ENCODE measurements at places on chromosomes 5 and 9.

DNA sequence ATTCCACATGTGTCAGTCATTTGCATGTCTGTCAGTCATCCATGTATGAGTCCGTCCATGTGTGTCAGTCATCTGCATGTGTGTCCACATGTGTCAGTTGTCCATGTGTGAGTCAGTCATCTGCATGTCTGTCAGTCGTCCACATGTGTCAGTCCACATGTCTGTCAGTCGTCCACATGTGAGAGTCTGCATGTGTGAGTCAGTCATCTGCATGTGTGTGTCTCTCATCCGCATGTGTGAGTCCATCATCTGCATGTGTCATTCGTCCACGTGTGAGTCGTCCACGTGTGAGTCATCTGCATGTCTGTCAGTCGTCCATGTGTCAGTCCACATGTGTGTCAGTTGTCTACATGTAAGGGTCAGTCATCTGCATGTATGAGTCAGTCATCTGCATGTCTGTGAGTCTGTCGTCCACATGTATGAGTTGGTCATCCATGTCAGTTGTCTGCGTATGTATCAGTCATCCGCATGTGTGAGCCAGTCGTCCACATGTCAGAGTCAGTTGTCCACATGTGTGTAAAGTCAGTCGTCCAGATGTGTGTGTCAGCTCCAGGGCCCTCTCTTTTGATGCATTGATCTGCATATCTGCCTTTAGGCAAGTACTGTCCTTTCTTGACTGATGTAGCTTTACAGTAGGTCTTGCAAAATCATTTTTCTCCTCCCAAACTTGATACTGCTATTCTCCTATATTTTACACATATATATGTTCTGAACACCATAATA is 72.5 kb upstream of the CACNA1B start:
- no peak for DNase-seq

GRCh38 chr5:80105698-80106439 is 70.7 kb downstream of the THBS4 start:
- no peak for DNase-seq

DNA sequence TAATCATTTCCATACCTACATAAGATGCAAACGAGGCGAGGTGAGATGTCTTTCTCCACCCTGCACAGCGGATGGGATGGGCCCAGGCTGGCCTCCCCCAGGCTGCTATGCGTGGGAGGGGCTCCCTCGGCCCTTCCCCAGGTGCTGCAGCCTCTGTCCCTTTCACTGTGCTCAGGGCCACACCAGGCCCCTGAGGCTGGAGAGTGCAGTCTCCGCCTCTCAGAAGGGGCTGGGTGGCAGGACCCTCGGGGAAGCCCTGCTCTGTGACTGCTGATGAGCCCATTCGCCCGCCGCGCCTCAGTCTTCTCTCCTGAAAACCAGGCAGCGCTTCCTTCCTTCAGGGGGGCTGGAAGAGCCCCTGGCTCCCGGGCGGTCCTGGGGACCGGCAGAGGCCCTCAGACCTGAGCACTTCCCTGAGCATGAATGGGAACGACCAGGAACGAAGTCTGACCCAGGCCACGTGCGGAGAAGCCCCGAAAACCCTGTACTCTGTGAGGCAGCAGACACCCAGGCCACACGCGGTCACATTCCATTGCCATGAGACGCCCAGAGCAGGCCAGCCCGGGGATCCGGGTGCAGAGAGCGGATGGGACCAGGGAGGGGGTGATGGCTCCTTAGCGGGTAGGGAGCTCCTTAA is 21.9 kb upstream of the NOTCH1 start:
- DNase-seq, result peak; percentile 91

- peak; percentile 81 for DNase-seq
These were observed 23.1 kb upstream of the SPTLC1 start for GRCh38 chr9:92138157-92138959.

GRCh38 chr5:126354012-126354857 is 69.0 kb upstream of the GRAMD2B start:
- peak; percentile 90 for DNase-seq

DNA sequence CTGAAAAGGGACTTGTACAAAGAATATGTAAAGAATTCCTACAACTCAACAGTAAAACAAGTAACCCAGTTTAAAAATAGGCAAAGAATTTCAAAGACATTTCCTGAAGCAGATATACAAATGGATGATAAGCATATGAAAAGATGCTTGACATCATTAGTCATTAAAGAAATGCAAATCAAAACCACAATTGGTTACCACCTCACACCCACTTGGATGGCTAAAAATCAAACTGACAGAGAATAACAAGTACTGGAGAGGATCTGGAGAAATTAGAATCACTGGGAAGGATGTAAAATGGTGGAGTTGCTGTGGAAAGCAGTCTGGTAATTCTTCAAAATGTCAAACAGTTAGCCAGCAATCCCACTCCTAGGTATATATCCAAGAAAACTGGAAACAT is 12.5 kb upstream of the FOXE1 start:
- peak; percentile 43 for DNase-seq

- DNase-seq, result peak; percentile 67
These were observed 78.3 kb upstream of the ZNF608 start for GRCh38 chr5:124824637-124825158.

DNA sequence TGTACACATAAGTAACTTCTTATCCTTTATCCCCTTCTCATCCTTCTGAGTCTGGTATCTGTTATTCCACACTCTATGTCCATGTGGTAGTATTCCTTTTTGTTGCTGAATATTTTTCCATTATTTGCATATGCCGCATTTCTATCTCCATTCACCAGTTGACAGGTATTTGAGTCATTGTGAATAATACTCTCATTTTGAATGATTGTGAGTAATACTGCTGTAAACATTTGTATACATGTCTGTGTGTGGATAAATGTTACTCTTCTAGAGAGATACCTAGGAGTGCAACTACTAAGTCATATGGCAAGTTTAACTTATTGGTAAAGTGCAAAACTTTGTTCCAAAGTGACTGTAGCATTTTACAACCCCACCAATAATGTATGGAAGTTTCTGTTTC is 15.6 kb downstream of the RIC1 start:
- DNase-seq, result no peak

DNA sequence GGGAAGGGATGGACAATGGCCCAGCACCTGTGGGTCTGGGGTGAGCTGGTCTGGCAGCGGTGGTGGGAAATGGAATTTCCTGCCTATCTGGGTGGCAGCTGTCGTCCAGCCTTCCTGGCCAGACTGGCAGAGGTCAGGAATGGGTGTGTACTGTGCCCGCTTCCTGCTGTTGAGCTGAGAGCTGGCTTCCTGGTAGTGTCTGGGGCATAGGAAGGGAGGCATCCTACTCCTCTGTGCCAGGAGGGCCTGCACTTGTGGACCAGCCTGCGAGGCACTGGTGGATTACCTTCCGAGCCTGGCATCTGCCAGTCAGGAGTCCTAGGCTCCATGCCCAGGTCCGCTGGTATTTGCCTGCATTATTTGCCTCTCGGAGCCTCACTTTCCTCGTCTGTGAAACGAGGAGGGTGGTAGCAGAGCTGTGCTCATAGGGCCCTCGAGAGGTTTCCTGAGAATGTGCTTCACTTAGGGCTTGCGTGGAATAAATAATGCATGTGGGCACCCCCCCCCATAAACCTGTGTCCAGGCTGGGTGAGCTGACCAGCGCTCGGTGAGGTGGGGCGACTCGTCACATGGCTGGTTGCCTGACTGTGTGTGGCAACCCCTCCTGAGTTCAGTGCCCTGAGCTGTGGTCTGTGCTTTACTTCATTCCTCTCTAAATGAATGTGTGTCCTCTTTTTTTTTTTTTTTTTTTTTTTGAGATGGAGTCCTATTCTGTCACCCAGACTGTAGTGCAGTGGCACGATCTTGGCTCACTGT is 47.7 kb downstream of the HMCN2 start:
- DNase-seq, result no peak

DNA sequence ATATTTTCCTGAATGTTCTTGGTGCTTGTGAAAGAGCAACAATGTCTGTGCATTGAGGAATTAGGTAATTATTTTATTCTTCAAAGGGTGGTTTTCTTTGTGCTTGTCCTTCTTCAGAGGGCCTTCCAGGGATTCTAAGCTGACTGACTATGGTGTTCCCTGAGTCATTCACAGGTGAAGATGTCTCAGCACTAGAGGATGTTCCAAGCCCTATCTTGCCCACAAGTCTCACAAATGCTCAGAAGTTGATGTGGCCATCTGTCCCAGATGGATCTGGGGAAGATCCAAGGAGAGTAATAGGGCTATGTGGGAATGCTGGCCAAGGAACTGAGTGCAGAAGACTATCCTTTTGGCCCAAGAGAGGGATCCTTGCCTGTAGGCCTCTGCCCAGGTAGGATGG is 120.9 kb downstream of the ADAMTSL1 start:
- DNase-seq, result no peak

DNA sequence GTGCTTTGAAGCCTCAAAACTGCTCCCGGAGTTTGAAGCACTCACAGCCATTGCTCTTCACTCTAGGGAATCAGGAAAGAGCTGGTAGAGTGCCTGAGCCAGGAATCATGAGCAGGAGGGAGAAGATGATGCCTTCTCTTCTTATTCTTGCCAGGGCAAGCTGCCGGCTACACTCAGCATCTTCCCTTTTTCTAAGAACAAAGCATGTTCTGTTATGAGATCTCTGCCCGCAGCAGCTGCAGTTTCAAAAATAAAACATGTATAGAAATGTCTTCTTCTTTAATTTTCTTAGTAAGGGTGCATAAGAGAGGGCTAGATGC is 57.9 kb upstream of the RICTOR start:
- DNase-seq, result no peak

DNA sequence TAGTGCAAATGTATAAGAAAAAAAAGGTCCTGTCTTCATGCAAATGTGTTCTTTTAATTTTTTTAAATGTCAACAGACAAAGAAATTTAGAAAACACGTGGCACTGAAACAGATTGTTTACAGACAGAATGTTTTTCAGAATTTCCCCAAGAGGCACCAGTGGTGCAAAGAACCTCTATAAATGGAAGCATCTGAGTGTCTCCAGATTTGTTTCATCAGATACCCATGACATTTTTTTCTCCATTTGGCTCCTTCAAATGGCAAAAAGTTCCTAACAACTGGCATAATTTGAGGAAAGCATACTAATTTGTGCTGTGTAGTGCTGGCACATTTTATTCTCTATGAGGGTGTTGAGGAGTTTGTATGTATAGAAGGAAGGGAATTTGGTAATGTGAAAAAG is 15.0 kb downstream of the CCDC192 start:
- DNase-seq, result no peak

- DNase-seq, result no peak
These were observed 321.7 kb downstream of the NDUFS4 start for GRCh38 chr5:53882006-53882675.

- no peak for DNase-seq
These were observed 150.8 kb upstream of the PHYKPL start for GRCh38 chr5:178383301-178383918.

DNA sequence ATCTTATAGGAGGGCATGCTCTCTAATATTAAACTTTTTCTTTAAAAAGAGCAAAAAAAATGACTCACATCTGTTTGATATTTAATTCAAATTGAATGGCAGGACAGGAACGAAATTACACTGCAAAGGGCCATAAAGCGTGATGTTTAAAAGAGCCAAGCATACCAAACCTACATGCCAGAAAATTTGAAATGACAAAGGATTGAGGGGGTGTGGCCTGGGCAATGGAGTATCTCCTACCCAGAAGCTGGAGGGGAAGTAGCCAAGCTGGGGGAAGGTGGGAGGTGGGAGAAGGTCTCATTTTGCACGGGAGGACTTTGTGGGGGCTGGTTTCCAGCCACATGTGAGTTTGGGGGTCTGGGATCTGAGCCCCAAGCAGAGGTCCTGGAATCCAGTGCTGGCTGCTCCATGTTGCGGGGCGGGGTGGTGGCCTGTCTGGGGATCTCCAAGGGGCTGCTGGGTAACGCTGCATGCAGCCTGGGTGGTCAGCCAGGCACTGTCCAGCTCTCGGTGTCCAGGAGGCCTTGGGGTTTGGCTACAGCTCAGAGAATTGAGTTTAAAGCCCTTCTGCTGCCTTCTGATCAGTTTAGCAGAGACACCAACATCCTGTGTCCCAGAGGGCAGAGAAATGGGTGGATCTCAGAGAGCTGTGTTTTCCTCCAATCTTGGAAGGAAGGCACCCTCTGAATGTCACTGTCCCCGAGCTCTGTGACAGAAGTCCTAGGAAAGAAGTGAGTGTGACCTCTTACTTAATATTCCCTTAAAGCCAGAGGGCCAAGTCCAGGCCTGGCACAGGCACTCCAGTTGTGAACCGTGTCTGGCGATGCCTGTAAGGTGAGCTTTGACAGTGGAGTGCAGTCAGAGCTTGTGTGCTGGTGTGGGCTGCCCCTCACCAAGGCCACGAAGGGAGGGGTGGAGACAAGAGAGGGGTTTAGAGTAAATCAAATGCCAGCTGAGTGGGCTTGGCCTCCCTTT is 7.6 kb downstream of the DCANP1 start:
- no peak for DNase-seq

DNA sequence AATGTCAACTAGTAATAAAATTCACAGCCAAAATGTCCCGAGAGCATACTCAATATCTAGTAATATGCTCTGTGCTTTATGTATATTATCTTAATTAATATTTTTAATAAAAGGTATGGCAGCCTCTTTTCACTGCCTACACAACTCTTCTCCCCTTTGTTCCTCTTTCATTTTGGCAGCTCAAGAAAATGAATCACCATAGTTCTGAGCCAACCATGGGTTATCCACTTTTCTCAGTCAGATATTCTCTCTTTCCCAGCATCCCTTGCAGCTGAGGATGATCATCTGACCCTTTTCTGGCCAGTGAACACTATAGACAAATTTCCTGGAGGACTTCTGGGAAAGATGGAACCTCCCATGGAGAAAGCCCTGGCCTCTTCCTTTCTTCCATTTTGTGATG is 8.2 kb upstream of the DOCK8 start:
- no peak for DNase-seq

DNA sequence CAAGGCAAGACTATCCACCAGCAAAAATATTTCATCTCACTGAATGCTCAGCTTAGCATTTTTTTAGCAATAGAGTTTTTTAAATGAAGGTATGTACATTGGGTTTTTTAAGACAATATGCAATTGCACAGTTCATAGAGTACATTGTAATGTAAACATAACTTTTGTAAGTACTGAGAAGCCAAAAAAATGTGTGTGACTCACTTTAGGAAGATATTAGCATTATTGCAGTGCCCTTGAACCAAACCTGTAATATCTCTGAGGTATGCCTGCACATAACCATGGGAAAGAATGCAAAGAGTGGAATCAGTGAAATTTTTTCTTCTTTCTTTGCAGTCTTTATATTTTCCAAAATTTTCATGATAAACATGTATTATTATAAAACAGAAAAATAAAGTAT is 1533.3 kb upstream of the WWC1 start:
- peak; percentile 2 for DNase-seq

DNA sequence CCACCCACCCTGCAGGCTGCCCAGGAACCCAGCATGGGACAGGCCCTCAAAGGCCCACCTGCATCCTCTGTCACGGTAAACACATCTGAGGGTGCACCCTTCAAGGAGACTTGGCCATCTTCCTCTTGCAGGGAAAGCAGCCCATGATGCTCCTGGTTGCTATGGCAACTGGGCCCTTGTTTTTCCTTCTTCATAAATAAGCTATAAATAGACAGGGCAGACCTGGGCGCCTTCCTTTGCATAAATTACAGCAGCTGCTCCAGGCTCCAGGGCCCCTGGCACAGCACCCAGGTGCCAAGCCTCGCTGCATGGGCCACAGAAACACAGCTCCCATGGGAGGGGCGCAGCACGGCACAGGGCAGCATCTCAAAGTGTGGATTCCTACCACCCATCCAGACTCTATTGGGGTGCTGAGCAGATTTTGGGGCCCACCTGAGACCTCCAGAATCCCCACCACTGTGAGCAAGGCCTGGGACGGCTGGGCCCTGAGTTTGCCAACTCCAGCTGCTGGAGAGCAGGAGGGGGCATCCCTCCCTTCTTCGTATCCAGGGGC is 5.8 kb upstream of the PSMB7 start:
- DNase-seq, result peak; percentile 48

Measured in astrocyte of the hippocampus (primary cell).